ENCODE measurements at places on chromosomes 1 and 21.

DNA sequence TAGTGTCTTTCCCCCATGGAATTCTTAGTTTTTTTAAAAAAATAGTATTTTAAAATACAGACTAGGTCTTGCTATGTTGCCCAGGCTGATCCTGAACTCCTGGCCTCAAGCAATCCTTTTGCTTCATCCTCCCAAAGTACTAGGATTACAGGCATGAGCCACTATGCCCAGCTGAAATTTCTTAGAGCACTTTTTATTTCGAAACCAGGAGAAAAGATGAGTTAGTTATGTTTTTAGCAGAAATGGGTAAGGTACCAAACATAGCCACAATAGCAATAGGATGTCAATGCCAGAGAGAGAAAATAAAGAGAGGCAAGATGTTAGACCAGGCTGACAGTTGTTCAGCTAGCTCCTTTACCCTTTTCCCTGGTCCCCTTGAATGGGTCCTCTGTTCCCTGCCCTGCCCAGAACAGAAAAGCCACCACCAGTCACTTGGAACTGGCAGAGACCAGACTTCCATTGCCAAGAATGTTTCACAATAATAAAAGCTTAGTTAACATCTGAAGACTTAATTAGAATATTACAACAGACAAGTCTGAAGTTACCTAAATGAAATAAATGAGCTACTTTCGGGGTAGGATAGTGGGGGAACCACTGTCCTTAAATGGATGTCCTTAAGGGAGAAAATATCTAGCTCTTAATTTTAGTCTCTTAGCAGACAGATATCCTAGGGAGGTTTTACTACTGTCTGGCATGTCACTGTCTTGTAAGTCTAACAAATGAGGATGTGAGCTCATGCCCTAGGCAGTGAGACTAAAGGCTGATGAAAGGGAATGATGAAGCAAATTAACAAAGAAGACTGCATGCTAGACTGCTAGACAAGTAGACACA is 54.3 kb downstream of the ABL2 start:
- DNase-seq, result peak; percentile 87

GRCh38 chr1:28170001-28170596 is 6.4 kb downstream of the PTAFR start:
- no peak for DNase-seq

DNA sequence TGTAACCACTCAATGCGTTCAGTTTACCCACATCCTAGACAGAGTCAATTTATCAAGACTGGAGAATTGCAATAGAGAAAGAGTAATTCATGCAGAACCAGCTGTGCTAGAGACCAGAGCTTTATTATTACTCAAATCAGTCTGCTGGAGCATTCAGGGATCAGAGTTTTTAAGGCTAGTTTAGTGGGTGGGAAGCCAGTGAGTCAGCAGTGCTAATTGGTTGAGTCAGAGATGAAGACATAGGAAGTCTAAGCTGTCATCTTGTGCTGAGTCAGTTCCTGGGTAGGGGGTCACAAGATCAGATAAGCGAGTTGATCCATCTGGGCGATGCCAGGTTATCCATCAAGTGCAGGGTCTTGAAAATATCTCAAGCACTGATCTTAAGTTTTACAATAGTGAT is 499.6 kb downstream of the MRPL39 start:
- no peak for DNase-seq

GRCh38 chr1:196466166-196466565 is 142.1 kb downstream of the KCNT2 start:
- no peak for DNase-seq

DNA sequence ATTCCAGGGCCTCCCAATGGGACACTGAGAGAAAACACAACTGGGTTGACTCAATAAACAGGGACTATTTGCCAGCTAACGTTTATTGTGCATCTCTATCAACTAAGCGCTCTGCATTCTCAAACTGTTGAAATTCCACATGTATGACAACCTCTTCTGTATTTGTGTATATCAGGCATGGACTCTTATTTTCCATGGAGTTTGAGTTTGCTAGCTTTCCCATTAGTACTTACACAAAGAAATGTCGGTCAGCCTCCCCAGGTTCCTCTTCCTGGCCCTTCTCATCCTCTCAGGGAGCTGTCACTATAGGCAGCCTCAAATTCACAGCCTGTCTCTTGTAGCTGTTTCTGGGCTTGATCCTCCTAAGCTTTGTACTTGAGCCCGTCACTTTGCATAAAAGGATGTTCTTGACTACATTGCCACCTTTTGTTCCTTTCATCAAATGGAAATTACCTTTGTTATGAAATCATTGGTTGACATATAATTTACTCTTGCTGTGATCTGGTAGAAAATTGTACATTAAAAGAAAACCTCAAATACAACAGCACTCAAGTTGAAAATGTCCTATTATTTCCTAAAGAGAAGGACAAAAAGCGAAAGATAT is 60.0 kb upstream of the NTPCR start:
- no peak for DNase-seq

DNA sequence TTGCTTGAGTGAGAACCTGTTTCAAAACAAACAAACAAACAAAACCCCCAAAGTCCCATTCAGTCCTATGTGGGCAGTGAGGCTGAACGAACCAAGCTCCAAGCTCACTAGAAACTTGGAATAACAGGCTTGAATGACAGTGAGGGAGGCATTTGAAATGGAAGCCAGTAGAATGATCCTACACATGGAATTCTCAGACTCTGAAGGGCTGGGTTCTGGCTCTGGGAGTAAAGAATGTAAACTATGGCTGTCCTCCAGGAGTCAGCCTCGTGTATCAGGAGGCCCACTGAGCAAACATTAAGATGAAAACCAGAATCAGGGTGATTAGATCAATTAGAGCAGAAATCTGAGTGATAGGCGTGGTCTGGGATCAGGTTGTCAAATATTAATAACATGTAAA is 14.9 kb downstream of the PCP4L1 start:
- no peak for DNase-seq

DNA sequence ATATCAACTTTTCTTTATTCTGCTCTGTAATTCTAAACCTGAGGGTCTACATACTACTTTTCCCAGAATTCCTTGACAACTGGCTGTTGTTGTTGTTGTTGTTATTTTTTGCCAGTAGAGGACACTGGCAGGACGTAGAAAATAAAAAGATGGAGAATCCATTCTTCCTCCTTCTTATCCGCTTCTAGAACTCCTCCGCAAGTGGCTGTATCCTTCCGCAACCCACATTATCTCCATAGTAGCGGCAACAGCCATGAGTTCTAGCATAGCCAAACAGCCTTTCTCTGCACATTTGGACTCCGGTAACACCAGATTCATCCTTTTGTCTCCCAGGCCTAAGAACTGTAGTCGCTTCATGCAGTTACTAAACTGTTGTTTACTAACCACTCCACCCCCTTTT is 91.1 kb upstream of the CACHD1 start:
- no peak for DNase-seq
